ENCODE measurements at places on chromosomes 5 and 9.

DNA sequence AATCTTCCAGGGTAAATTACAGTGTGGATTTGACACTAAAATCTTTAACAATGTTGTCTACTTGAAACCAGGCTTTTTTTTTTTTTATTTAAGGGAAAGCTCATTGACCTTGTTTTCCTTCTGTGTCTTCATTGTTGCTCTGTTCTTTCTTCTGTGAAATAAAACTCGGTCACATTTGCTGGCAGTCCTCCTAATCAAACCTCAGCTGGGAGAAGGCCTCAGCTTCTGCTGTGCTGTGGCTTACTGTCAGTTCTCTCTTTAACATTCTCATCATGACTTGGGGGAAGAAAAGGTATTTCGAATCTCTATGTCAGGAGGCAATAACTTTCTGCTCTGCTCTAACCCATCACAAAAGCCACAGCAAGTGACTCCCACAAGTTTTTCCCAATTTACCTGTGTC is 268.9 kb downstream of the ZNF608 start:
- DNase-seq = no peak

DNA sequence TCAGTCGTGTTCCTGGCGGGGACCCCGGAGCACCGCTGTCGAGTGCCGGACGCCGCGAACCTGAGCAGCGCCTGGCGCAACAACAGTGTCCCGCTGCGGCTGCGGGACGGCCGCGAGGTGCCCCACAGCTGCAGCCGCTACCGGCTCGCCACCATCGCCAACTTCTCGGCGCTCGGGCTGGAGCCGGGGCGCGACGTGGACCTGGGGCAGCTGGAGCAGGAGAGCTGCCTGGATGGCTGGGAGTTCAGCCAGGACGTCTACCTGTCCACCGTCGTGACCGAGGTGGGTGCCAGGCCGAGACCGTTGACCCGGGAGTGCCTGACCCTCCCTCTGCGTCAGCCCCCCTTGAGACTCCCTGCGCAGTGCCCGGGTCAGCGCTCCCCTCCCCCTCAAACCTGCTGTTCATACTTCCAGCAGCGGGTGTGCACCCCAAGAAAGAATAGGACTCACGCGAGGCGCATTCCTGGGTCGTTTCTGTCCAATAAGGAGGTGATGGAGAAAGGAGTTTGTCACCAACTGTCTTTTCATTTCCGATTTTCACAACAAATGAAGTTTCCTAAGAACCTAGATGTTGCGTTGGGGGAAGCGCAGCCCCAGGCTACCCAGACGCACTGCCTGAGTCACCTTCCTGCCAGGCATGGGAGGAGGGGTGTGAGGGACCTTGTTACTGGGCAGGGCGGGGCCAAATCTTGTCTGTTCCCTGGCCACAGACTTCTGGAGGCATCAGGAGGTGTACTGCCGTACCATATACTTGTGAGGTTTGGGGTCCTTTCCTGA is 722 bp downstream of the SLC22A4 start:
- peak; percentile 60 for DNase-seq

- no peak for DNase-seq
These were observed 41.5 kb downstream of the SH3PXD2B start for GRCh38 chr5:172412724-172413286.

DNA sequence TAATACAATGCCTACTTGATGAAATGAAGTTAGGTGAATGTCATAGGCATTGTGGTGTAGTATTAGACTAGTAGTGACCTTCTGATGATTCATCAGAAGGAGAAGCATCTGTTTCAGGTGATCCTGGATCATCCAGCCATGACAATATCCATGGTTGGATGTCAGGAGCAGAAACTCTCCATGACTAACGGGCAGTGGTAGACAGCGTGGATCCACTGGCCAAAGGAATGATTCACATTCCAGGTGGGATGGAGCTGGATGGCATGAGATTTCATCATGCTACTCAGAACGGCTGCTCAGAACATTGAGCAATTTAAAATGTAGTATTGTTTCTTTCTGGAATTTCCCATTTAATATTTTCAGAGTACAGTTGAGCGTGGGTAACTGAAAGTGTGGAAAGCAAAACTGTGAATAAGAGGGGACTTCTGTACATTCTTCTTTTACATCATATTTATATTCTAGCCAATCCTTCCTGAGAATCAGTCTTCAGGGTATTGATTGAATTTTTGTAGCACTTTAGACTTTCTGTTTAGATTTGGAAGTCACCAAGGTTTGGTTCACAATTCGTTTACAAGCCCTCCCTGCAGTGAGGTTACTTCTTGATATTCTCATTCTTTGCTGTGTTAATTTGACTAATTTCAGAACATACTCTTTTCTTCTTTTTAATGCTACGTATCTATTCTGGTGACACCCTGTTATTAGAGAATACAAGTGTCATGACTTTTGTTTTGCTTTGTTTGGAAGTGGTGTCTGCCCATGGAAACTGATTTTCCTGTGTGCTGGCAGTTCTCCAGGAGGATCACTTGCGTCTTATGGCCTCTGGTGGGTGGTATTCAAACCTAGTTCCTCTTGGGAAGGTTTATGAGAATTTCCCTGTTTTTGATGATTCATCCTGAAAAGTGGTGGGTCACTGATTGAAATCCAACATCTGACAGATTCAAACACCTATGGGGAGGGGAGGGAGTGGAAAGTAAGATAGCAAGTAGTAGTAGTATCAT is 12.2 kb upstream of the CLINT1 start:
- no peak for DNase-seq

- DNase-seq = no peak
These were observed 878.3 kb downstream of the TLE1 start for GRCh38 chr9:80811003-80811402.

- no peak for DNase-seq
These were observed 3.3 kb downstream of the NACC2 start for GRCh38 chr9:136091582-136092352.

- DNase-seq = no peak
These were observed 250.1 kb upstream of the KLF4 start for GRCh38 chr9:107739601-107740082.

GRCh38 chr5:109451146-109451545 is 41.4 kb upstream of the PJA2 start:
- DNase-seq = no peak

DNA sequence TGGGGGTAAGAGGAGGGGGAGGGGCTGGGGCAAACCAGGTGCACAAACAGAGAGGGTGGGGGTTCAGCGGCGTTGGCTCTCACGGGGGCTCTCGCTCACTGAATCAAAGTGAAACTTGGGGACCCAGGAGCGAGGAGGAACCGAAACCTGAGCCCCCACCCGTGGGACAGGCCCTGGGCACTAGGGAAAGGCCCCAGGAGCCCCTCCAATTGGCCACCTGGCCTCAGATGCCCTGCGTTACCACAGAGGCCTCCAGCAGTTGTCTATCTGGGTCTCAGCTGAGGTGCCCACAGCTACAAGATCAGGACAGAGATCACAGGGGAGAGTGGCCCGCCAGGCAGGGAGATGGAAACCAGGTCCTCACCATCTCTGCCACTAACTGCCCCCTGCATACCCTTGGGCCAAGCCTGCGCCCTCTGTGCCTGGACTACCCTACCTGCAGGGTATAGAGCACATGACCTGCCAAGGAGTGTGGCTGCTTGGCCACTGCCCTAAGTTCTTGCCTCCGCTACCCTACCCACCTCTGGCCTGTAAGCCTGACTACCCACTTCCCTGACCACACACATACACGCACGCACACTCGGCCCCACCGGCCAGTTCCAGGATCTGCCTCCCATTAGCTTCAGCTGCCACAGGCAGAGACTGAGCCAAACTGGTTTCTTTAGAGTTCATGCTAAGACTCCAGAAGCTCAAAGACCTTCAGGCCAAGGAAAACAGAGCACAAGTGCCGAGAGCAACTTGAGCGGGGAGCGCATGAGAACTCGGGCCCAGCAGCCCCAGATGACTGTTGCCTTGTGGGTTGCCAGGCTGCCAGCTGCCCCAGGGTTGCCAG is 39.9 kb downstream of the PAX5 start:
- DNase-seq = no peak

DNA sequence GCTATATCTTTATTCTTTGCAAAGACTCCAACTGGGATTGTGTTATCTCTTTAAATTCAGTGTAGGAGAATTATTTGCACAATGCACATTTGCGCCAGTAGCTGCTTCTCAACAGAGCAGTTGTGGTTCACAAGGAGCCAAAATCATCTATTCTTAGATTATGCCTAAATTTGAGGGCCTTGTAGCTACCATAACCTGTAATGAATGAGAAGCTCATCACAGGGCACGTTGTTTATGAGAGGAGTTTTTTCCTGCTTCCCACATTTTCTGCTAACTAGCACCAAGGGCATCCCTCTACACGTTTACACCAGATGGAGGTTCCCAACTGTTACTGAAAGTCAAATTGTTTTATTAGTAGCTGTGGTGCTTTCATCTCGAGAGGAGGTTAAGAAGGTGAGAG is 322.4 kb downstream of the TMEM161B start:
- DNase-seq = no peak

DNA sequence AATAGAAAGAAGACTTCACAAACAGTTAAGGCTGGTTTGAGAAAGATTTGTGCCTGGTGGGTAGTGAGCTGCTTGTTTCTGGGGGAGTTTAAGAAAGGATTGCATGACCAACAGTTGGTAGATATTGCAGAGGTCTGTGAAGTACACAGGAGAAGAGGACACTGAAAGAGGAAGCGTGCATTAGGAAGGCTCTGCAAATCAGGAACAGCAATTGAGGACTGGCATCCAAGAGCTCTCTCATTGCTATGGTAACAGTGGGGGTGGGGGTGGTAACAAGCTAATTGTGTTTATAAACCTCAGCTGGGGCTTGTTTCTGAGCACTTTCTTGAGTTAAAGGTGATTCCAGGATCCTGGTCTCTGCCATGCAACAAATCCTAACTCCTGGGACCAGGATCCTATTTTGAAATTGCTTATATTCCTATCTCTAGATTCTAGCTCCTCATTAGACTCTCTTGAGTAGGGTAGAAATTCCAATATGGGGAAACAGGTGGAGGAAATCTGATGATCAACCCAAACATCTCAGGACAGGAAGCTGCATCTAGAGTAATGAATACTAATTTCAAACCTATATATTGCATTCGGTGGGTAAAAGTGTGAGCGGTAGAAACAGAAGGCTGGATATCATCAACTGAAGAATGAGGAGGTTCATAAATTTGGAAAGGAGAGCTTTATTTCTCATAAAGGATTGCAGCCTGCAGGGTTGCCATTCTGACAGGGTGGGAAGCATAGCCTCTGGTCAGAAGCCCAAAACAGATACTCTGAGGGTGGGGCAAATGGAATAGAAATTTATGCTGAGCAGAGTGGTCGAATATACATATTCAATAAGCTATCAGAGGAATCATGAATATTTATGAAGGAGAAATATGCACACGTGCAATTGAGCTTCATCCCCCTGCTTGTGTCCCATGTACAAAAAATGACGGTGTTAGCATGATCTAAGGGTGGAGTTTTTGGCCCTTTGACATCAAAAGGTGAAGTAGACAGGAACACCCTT is 79.4 kb downstream of the PTTG1 start:
- DNase-seq = no peak

DNA sequence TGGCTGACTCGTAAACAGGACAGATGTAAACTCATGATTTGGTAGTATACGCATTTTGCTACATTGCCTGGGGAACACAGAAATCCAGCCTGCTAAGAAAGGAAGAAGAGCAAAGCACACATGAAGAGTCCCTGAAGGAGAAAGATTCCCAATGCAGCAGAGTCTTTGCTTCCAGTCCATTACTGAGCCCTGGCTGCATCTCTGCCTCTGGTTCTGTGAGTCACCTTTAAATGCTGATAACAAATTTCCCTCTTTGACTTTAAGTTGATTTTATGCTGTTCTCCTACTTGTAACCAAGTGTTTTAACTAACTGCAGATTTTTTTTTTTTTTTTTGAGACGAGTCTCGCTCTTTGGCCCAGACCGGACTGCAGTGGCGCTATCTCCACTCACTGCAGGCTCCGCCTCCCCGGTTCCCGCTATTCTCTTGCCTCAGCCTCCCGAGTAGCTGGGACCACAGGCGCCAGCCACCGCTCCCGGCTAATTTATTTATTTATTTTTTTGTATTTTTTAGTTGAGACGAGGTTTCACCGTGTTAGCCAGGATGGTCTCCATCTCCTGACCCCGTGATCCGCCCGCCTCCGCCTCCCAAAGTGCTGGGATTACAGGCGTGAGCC is 8.5 kb upstream of the PRXL2C start:
- no peak for DNase-seq

DNA sequence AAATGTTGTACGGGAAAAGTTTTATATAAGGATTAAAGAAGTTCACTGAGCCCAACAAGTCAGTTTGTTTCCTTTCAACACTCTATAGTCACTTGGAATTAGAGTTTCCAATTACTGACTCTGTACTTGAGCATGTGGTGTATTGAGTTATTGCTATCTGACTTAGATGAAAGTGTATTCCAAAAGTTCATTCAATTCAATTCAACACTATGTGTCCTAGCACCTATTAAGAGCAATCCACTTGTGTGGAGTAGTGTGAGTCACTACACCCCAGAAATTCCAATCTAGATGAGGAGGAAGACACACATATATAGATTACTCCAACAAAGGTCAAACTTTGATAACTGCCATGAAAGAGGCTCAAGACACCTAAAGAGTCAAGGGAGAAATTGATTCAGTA is 98.2 kb upstream of the SLCO6A1 start:
- no peak for DNase-seq

DNA sequence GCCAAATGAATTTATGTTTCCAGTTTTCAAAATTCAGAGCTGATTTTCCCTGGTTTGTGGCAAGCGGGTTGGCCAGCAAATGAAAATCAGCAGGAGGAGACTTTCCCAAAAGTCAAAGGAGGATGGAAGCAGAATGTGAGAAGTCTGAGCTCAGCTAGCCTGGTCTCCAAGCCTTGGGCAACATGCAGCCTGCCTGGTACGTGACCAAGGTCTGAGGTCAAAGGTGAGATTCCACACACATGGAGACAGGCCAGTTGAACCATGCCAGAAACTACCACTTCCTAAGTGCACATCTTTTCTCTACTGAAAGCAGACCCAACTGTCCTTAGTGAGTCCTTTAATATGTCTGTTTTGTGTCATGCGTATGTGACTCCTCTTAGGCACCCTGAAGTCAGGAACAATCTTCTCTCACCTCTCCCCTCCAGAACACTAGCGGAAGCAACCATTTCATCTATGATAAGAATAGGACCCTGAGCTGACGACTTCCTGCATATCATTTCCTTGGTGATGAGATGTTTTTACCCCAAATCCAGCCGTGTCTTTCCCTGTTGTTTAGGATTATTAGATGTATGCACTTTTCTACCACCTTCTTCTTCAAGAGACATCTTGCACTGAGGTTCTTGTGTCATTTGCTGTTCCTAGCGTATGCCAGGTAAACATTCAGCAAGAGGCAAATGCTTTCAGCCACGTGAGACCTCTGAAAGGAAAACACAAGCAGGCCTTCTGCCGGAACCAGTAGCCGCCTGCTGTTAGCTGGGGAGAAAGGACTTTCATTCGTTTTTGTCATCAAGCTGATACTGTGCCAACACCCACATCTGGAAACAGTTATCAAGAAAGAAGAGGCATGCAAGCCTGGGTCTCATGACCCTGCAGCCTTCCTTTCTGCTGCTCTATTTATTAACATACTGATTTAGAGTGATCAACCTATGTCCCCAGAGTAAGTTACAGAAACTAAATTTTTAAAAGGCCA is 9.7 kb upstream of the TGFBI start:
- DNase-seq = no peak

DNA sequence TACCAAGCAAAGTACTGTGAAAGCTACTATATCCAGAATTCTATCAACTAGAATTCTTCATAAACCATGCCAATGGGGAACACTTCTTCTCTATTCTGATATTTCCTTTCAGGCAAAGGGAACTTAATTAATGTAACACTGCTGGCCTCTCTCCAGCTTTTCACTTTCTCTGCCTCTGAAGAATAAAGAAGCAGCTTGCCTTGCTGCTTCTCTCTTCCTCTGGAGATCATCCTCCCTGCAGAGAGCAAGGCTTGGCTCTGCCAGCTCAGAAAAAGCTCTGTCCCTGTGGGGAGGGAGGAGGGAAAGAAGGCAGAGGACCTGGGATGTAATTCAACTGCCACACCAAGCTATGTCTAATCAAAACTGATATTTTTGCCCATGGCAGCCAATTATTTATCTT is 6.5 kb downstream of the CTNND2 start:
- DNase-seq = no peak

Data from stimulated activated CD8-positive, alpha-beta memory T cell treated with anti-CD3 and anti-CD28 coated beads, Interleukin-12 subunit alpha, Interleukin-12 subunit beta, amount 100 ng/mL, for 4 hours (primary cell).